Activated T-helper 1 cell treated with anti-CD3 and anti-CD28 coated beads, Interleukin-2, amount 50 U/mL, for 16 hours (primary cell): ENCODE measurements at places on chromosomes 7 and 10.

DNA sequence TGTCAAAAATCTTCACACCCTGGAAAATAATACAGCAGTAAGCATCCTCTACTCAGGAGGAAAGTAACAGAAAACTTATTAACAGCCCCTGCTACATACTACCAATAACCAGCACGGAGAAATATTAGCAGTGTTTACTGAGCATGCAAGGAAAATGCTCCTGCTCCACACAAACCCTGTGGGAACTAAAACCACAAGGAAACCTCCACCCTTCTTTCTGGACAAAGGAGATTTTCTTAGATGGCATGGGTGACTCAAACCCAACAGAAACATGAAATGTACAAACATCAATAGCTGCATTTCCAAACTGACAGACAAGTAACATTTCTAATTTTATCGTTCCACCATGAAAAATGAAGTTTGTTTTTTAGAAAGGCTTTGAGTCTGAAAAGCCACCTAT lies 113.4 kb downstream of the VPS41 start:
- no peak for DNase-seq

GRCh38 chr10:77247031-77247990 lies 390.3 kb downstream of the KCNMA1 start:
- no peak for DNase-seq

DNA sequence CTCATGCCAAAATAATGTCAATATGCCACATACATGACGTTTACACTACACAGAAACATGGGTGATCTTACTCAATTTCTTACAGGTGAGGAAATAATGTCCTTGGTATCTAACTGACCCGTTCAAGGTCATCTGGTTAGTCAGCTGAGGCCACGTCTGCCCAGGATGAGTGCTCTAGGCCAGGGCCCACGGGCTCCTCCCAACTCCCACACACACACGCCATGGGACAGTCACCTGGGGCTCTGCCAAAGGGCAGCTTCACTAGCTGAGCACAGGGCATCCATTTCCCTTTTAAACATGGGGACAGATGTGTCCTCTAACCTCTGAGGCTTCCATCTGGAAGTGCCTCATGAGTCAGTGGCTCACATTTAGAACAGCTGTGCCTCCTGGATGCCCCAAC lies 123.9 kb downstream of the TNS3 start:
- no peak for DNase-seq

DNA sequence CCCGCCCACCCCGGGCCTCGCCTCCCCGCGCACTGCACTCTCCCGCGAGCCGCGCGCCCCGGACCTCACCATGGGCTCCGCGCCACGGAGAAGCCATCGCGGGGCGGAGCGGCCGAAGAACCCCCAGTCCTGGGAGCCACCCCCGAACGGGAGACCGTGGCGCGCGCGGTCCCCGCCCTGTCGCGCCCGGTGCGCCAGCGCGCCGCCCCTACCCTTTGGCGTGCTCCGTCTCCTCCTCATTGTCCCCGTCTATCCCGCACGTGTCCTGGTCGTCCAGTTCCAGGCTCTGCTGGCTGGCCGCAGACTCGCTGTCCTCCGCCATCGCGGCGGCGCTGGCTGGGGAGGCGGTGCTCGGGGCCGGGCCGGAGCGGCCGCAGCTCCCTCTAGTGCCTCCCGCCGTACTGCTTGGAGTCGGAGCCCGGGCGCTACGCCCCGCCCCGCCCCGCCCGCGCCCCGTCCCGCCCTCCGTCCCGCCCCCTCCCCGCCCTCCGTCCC lies at the start of gene NMT2:
Gene NMT2 (minus strand): TSS at position 403 of the 495 bp plus-strand sequence. CDS start 81 bp downstream, at position 322.
- DNase-seq, result peak; percentile 13

GRCh38 chr7:67377939-67378862 lies 381.6 kb downstream of the TYW1 start:
- DNase-seq, result peak; percentile 13

GRCh38 chr7:42831718-42832522 lies 80.0 kb downstream of the C7orf25 start:
- no peak for DNase-seq

GRCh38 chr10:128908099-128908498 lies 558.9 kb upstream of the MGMT start:
- DNase-seq, result no peak

DNA sequence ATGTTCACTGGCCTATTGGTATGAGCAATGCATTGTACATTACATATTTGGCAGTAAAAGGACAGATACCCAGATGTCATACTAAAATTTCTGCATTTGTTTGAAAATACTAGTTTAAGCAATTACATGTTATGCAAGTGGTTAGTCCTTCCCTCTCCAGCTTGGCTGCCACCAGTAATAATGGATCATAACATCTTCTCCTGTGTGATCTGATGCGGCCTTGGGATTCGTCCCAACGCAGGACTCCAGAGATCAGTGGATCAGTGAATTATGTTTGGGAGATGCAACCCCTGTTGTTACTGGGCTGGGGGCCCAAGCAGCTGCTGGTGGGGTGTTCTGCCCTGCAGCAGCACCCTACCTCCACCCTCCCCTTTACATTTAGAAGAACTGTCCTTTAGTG lies 11.2 kb upstream of the PDK4 start:
- no peak for DNase-seq

DNA sequence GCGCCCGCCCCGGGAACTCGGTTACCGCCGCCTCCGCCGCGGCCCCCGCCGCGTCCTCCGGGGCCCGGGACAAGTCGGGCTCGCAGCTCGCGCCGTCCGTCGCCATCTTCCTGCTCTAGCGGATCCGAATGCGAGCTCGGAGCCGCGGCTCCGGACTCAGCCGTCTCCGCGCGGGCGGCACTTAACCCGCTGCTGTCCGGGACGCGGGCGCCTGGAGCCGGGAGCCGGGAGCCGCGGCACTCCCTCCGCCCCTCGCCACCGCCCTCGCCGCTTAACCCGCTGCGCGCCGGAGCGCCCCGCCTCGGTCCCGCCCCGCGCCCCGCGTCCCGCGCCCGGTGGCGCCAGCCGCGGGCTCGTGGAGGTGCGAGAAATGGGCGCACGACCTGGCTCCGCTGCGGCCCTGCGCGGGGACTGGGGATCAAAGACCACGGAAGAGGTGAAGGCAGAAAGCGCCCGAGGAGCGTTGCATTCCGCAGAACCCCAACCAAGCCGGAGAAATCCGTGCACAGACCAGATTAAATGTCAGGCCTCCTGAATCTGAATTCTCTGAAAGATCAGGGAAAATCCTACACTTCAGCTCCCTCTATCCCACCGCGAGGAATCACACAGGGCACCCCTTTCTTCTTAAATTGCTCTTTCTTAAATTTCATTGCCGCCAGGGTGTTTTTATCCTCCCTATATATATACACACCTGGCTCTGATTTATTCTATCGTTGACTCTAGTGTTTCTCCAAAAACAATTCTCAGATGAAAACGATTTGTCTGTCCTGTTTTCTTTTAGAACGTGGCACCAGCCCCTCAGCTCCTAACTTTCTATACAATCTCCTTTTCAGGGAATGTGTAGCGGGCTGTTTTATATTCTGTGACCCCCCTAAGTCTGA lies at the start of gene CTTNBP2:
Gene CTTNBP2 (minus strand): TSS at position 132 of the 881 bp plus-strand sequence. CDS start 26 bp downstream, at position 106.
- DNase-seq, result no peak

DNA sequence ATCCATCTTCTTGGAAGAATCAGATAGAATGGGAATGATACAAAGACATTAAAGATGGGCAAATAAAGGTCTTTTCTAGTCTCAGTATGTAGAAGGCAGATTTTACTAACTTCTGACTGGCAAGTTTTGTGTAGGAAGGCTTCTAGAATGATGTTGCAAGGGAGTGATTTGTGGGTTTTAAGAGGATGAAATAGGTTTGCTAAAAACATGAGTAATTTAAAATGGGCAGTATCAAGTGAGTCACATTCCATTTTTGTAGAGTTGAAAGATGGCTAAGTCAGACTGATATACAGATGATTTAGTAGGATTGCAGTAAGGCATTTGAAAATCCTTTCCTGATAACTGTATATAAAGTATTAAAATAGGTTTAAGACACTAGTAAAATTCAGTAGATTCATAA lies 777.4 kb downstream of the SORCS1 start:
- DNase-seq, result no peak

- DNase-seq, result no peak
These were observed 9.1 kb downstream of the ADCY1 start for GRCh38 chr7:45583296-45583695.

DNA sequence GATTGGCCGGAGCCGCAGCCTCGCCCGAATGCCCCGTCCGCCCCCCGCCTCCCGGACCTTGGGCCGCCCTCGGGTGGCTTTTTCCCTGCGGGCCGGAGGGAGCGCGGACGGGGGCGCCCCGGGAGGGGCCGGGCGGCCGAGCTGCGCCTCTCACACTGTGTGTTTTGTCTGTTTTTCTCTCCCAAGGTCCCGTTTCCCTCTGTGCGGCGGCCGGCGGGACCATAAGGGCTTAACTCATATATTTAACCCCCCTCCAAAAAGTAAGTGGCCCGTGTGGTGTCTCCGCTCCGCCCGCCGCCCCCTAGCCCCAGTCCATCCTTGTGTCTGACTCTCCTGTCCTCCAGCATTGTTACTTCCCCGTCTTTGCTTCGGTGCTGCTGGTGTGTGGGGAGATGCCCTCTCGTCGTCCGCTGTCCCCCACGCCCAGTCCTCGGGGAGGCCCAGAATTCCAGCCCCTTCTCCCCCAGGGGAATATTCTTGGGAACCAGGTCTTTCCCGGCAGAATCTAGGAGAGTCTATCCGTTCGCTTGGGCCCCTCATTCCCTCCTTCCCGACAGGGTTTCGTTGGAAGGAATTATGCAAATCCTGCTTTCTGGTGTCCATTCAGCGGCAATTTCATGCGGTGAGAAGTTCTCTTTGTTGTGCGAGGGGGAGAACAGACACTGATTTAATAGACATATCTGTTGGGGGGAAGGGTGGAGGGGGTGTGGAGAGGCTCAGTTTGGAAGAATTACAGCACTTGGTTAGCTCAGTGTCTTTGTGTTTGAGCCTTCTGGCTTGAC lies 1.3 kb downstream of the LCOR start:
- no peak for DNase-seq

- no peak for DNase-seq
These were observed 110.0 kb downstream of the CAMK1D start for GRCh38 chr10:12459340-12459739.

DNA sequence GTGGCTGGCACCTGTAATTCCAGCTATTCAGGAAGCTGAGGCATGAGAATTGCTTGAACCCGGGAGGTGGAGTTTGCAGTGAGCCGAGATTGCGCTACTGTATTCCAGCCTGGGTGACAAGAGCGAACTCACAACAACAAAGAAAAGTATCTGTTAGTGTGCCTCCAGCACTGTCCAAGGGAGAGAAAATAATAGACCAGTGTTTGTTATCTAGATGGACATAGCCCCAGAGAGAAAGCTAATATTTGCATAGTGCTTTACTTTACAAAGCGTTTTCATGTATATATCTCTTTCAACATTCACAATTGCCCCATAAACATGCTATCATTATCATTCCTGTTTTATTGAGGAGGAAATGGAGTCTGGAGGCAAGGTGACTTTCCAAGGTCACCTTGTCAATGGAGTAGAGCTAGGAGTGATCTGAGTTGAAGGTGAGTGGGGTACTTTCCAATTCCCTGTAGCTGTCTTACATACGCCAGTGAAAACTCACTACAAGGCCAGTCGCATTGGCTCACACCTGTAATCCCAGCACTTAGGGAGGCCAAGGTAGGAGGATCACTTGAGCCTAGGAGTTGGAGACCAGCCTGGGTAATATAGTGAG lies 49.7 kb upstream of the KIF5B start:
- no peak for DNase-seq

- no peak for DNase-seq
These were observed 229.9 kb downstream of the KIAA1217 start for GRCh38 chr10:24438800-24439199.

GRCh38 chr7:24830440-24831050 lies 73.3 kb upstream of the GSDME start:
- DNase-seq, result no peak

DNA sequence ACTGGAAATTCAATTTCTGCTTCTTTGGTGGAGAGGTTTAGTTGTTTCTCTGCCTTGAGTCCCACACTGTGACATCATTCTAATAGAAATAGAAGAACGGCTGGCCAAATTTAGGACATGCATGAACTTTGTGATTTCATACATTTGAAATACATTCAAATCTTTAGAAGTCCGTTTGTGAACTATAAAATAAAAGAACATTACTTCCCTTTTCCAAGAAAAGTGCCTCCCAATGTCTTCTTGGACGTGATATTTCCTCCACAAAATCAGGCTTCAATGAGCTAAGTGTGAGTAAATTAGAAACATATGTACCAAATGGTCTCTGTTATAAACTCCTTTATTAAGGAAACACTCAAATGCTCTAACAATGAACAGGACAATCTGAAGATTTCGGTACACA lies 314.5 kb upstream of the AKR1E2 start:
- no peak for DNase-seq

DNA sequence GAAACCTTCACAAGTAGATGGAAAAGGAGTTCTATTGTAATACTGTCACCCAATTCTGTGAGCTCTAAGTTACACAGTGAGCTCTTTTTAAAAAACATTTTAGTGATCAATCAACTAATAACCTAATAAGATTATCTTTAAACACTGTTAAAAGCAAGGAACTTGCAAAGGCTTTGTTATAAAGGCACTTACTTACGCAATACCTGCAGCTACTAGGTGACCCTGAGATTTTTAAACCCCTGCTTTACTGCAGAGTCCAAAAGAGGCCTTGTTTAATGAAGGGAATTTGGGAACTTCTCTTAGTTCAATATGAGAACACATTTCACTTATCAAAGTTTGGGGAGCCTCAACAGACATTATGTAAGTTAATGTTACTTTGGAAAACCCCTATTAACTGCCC lies 53.3 kb downstream of the P4HA1 start:
- no peak for DNase-seq

DNA sequence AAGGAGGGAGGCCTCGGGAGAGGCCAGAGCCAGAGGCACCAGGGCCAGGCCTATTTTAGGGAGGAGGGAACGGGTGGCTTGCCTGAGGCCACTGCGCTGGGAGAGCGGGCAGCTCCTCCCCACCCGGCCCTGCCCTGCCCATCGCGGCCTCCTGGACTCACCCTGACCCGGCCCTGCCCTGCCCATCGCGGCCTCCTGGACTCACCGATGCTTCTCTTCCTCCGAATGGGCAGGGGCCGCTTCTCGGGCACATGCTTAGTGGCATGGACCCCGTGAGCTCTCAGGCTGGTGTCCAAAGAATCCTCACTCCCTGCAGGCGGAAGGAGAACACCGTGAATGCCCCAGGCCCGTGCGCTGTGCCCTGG lies 7.5 kb downstream of the PDGFA start:
- no peak for DNase-seq
